ENCODE measurements at places on chromosomes 16 and 17. TPM values are rescaled to one million over a fixed set of nuclear protein-coding genes. Genes with fewer than 3 reads are reported as not detected.

NKD1 gene
- under 0.01 TPM for total RNA-seq

KRTAP17-1 gene
- not detected for total RNA-seq

CTRB1 gene
- not detected for total RNA-seq

HSD17B1 gene
- 4.3 TPM for total RNA-seq

Data from subcutaneous preadipocyte (primary cell).